Foreskin keratinocyte (primary cell): ENCODE measurements at places on chromosomes 16 and 17. TPM values are rescaled to one million over a fixed set of nuclear protein-coding genes. Genes with fewer than 3 reads are reported as not detected.

GRCh38 chr17:27669136-27669535, 38.1 kb downstream of the LGALS9 start:
- DNase-seq = no peak

GRCh38 chr17:67606896-67607604, 110.7 kb upstream of the NOL11 start:
- no peak for DNase-seq

GRCh38 chr16:2954656-2955381, 9.3 kb upstream of the KREMEN2 start:
- DNase-seq = no peak

DNA sequence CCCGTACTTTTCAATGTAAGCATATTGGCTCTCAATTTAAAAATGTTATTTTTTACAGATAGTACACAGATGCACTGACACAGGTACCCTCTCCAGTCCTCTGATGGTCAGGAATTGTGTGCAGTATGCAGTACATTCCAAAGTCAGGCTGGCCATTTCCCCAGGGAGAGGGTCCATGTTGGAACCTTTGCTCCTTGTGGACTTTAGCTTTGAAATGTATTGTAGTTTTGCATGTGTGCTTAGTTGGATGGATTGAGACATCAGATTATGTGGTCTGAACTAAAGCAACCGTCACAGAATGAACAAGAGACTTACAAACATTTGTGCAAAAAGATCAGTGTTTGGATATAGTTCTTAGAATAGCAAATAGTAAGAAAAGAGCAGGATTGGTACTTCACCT, 381.1 kb downstream of the WWOX start:
- no peak for DNase-seq

GRCh38 chr16:56558024-56558747, 6.7 kb upstream of the MT4 start:
- peak; percentile 77 for DNase-seq

GRCh38 chr16:72189865-72190371, 18.0 kb upstream of the PMFBP1 start:
- DNase-seq = peak; percentile 63

ITGAX gene
- not detected in 2 replicates for total RNA-seq
